ENCODE measurements at places on chromosomes 4 and X.

GRCh38 chrX:66680451-66680850, 41.6 kb upstream of the EDA2R start:
- no peak for DNase-seq

DNA sequence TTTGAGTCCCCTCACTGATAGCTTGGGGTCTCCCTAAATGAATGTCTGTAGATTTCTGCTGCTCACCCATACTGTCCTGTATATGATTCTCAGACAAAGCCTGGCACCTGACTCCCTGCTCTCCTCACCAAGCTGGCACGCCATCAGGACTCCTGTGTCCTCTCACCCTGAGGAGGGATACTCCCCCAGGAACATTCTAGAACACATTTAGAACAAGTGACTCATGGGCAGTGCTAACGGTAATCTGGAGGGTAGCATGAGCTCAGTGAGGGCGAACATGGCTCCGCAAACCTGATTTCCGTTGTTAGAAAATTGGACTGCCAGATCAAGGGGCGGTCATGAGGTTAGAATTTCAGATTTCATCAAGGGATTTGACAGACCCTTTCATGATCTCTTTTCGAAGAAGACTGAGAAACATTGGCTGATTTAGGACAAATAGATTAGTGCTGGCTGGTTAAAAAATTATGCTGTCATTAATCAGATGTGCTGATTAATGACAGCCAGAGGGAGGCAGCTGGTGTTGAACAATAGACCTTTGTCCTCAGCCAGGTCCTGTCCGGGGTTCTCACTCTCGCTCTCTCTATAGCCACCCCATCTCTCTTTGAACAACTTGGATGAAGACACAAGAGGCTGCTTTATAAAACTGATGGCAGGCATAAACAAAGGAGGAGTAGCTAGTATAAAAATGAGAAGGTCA, 244.3 kb downstream of the PTTG2 start:
- no peak for DNase-seq

DNA sequence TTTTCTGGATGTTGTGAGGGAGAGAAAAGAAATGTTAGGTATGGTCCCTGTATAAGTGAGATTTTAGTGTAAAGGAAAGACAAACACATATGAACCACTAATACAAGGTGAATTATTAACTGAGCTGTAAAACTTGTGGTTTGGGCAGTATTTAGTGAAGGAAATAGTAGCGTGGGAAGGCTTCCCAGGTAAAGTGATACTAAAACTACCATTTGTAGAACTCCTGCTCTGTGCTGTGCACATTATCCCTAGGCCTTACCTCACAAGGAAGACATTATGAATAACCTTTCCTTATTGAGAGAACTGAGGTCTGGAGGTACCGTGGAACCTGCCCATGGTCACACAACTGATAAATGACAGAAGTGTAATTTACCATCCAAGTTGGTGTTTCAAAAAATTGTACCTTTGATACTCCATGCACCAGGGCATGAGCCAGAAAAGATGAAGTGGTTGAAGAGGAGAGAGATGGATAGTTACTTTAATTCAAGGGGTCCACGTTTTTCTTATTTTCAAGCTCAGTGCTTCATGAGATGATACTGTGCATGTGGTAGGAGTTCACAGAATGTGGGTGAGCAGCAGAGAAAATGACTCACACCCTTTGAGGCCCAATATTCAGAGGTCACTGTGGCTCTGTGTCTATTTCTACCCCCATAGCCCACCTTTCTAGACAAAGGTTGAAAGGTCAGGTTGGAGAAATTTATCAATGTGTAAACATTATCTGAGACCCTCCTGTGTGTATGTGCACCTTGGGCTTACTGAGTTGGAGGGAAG, 2.6 kb upstream of the VSIG4 start:
- DNase-seq: no peak

DNA sequence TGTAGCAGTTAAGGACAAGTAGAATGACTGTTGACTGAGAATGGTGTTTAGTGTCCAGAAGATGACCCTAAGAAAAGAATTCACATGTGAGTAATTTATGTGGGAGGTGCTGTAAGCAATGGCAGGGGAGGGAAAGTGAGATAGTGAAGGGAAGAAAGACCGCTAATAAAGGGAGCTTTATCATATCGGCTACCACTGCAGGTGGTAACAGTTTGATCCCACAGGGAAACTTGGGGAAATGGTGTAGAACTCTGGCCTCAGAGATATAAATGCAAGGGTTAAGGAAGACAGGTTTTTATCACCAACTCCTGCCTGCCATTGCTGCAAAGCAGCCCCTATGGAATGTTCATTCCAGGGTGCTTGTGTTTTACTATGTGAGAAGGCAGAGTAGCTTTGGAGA, 489.6 kb downstream of the STPG2 start:
- DNase-seq: no peak

- DNase-seq: no peak
Observed at GRCh38 chr4:100736641-100737451, 219.0 kb upstream of the EMCN start.

- DNase-seq: no peak
Observed at GRCh38 chr4:29553846-29554245, 1166.3 kb upstream of the PCDH7 start.

DNA sequence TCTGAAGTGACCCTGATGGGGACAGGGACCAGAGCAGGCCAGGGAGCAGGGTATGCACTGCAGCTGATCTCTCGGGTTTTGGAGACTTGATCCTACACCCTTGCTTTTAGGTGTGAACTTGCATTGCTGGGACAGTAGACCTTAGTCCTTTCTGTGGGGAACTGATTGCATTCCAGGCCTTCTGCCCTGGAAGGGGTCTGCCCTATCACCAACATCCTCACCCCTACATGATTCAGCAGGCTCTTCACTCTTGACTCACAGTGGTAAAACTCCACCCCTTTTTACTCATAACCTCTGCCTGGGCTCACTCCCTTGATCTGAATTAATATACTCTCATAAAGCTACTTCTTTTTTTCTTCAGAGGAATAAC, 6.6 kb upstream of the DDX60L start:
- DNase-seq: no peak

DNA sequence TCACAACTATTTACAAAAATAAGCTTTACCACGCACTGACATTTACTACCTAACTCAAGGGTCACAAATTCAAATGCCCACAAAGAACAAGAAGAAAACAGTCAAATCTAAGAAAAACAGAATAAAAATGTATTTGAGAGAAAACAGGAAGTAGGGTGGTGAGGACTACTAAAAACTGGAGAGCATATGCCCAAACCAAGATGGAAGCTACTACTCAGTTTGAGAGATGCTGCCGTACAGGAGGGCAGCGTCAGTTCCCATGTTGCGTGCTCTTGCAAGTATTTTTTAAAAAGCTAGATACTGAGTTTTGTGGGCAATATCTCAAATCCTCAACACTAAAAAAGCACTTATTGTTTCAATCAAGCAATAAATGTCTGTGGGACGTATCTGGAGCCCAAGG, 16.2 kb downstream of the HNRNPD start:
- no peak for DNase-seq

Measured in activated CD4-positive, alpha-beta T cell treated with anti-CD3 and anti-CD28 coated beads, Interleukin-2, amount 50 U/mL, for 24 hours (primary cell).